Naive B cell (primary cell): ENCODE measurements at places on chromosomes 4 and X. TPM values are rescaled to one million over a fixed set of nuclear protein-coding genes. Genes with fewer than 3 reads are reported as not detected.

- DNase-seq: no peak
Observed at GRCh38 chr4:120034913-120035312, 31.7 kb downstream of the MAD2L1 start.

DNA sequence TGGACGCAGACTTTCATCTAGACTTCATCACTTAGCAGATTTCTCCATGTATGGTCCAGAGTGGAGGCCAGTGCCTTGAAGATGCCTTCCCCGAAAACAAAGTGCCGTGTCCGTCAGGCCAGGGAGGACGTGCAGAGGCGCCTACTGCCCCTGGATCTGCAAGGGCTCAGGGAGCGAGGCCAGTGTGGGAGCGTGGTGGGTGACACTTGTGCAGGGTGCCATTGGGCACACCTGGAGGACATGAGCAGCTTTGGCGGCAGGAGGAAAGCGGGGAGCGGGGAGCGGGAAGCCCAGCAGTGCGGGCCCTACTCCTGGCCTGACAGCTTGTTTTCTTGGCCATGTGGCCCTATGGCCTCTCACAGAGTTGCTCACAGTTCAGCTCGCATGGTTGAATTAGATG, 25.8 kb downstream of the WFS1 start:
- DNase-seq: no peak

- peak; percentile 15 for DNase-seq
Observed at GRCh38 chr4:68175562-68176155, 46.0 kb upstream of the TMPRSS11F start.

RNF212 gene
- polyA plus RNA-seq: 11.6 TPM

XAGE1A gene
- polyA plus RNA-seq: not detected

IL21 gene
- not detected for polyA plus RNA-seq
